ENCODE measurements at places on chromosomes 11 and 22. TPM values are rescaled to one million over a fixed set of nuclear protein-coding genes. Genes with fewer than 3 reads are reported as not detected.

The MED19 gene
- 13.3 TPM for polyA plus RNA-seq

The MMP12 gene
- polyA plus RNA-seq: not detected

The PGA5 gene
- 1.1 TPM for polyA plus RNA-seq

The SELENOM gene
- 17.8 TPM for polyA plus RNA-seq

The SULT4A1 gene
- polyA plus RNA-seq: 3.5 TPM

The GP1BB gene
- 22.8 TPM for polyA plus RNA-seq

The LDHAL6A gene
- polyA plus RNA-seq: 0.22 TPM

The RTN4R gene
- 25.1 TPM for polyA plus RNA-seq

The GALNT18 gene
- polyA plus RNA-seq: 10.4 TPM

The SIRT3 gene
- 25.5 TPM for polyA plus RNA-seq

The KRTAP5-7 gene
- not detected for polyA plus RNA-seq

The ANO1 gene
- polyA plus RNA-seq: 5.5 TPM

The PDGFD gene
- polyA plus RNA-seq: 19.1 TPM

The DCDC1 gene
- 0.08 TPM for polyA plus RNA-seq

The OR5P2 gene
- polyA plus RNA-seq: not detected

The NTM gene
- 10.4 TPM for polyA plus RNA-seq
